Right renal cortex interstitium (tissue), 3 donors: ENCODE measurements at places on chromosomes 3 and 15. TPM values are rescaled to one million over a fixed set of nuclear protein-coding genes. Genes with fewer than 3 reads are reported as not detected.

PDCD6IP gene
- 176 TPM for polyA plus RNA-seq

ITPKA gene
- 0.50 TPM for polyA plus RNA-seq

ALS2CL gene
- 7.7 TPM for polyA plus RNA-seq

SH2D7 gene
- 0.55 TPM for polyA plus RNA-seq

ZNF80 gene
- not detected for polyA plus RNA-seq

ASB14 gene
- polyA plus RNA-seq = 0.67 TPM

PXK gene
- 26.6 TPM for polyA plus RNA-seq

RBP2 gene
- polyA plus RNA-seq = 0.18 TPM

MEGF11 gene
- 2.1 TPM for polyA plus RNA-seq

GOLGA8N gene
- 14.1 TPM for polyA plus RNA-seq

MNS1 gene
- 36.7 TPM for polyA plus RNA-seq

ACAD11 gene
- 46.6 TPM for polyA plus RNA-seq

SPATA16 gene
- not detected for polyA plus RNA-seq

SCAPER gene
- 21.9 TPM for polyA plus RNA-seq

LEKR1 gene
- polyA plus RNA-seq = 2.5 TPM

IGSF10 gene
- polyA plus RNA-seq = 1.7 TPM

ZNF660 gene
- polyA plus RNA-seq = 11.1 TPM

GNAT1 gene
- polyA plus RNA-seq = not detected

CHRNA7 gene
- polyA plus RNA-seq = 13.1 TPM

WDR48 gene
- polyA plus RNA-seq = 108 TPM

BRK1 gene
- polyA plus RNA-seq = 220 TPM

NEO1 gene
- polyA plus RNA-seq = 159 TPM

GADL1 gene
- polyA plus RNA-seq = 2.6 TPM

CEMIP gene
- polyA plus RNA-seq = 2.6 TPM

OSTN gene
- 13.0 TPM for polyA plus RNA-seq

ABHD14A gene
- 26.1 TPM for polyA plus RNA-seq

SAXO2 gene
- 6.1 TPM for polyA plus RNA-seq

P2RY12 gene
- polyA plus RNA-seq = 1.1 TPM

FANCD2OS gene
- polyA plus RNA-seq = not detected

THSD4 gene
- polyA plus RNA-seq = 39.4 TPM

RFT1 gene
- polyA plus RNA-seq = 27.6 TPM

GOLGA6L22 gene
- not detected for polyA plus RNA-seq

PEX11A gene
- polyA plus RNA-seq = 18.5 TPM

CCRL2 gene
- 1.1 TPM for polyA plus RNA-seq

DYNLT2B gene
- polyA plus RNA-seq = 30.8 TPM

RYR3 gene
- polyA plus RNA-seq = 5.9 TPM

GRAMD2A gene
- 6.4 TPM for polyA plus RNA-seq

AADACL2 gene
- not detected for polyA plus RNA-seq

POLG gene
- polyA plus RNA-seq = 47.8 TPM

UBE2E2 gene
- polyA plus RNA-seq = 54.3 TPM

MAN2A2 gene
- 37.8 TPM for polyA plus RNA-seq

GATA2 gene
- polyA plus RNA-seq = 38.9 TPM

GNB4 gene
- polyA plus RNA-seq = 28.5 TPM

SPESP1 gene
- polyA plus RNA-seq = 6.7 TPM

MYZAP gene
- 5.5 TPM for polyA plus RNA-seq

TRPM1 gene
- 0.18 TPM for polyA plus RNA-seq

DLEC1 gene
- polyA plus RNA-seq = 0.75 TPM
